Brain pericyte (primary cell): ENCODE measurements at places on chromosomes 2 and 18.
A peak's percentile ranks its signal among the peaks of the same experiment; 100 is the strongest.

DNA sequence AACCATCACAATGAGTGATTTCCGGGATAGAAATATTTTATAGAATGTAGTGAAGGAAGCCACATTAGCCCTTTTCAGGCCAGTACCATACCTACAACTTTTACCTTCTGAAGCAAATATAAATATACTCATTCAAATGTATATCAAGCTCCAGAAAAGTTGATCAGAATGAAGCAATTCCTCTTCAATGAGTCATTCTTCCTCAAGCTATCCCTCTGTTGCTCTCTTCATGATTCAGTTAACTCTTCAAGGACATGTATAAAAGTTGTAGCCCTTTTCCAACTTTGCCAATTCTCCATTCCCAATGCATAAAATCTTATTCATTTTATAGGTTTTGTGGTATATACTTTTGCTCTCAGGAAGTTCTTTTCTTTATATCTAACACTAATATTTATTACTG, 242.1 kb upstream of the RGPD4 start:
- no peak for DNase-seq

- DNase-seq = no peak
Observed at GRCh38 chr2:194867328-194867727, 789.7 kb upstream of the SLC39A10 start.

DNA sequence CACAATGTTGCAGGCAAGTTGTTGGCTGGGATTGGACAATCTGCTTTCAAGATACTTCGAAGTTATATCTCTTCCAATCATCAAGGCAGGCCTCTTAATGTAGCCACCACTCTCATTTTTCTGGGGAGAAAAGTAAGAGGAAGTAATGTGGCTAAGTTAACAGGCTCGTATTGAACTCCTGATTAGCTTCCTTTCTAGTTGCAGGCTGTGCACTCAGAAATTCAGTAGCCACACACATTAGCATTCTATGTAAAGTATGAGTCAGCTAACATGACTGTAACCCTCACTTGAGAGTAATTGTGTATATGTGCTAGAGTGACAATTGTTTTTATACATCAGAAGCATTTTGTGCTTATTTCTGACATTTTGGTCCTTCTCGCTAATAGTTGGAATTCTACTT, 3.3 kb downstream of the TWSG1 start:
- DNase-seq = no peak

- DNase-seq = no peak
Observed at GRCh38 chr2:169315357-169315756, 47.0 kb downstream of the LRP2 start.

GRCh38 chr18:55301824-55302166, 286.2 kb downstream of the TCF4 start:
- no peak for DNase-seq

DNA sequence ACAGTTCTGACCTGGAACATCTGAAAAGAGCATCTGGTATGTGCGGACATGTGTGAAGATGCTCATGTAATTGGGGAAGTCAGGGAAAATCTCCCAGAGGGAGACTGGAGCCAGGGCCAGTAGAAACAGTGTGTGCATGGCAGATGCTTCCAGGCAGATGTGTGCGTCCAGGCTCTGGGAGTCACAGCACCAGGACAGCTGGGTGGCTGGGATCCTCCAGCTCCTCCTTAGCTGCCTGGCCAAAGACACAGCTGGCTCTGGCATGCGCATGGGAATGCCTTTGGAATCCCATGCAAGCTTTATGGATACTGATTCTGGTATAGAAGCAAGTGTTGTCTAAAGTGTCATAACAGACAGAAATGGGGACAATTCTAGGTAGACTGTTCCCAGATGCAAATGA, 369.7 kb downstream of the INSIG2 start:
- no peak for DNase-seq

GRCh38 chr18:427005-427404, 73.5 kb downstream of the COLEC12 start:
- no peak for DNase-seq

GRCh38 chr2:69943000-69943842, 18.2 kb downstream of the ASPRV1 start:
- no peak for DNase-seq

GRCh38 chr18:78352910-78353309, 626.7 kb upstream of the SALL3 start:
- no peak for DNase-seq

DNA sequence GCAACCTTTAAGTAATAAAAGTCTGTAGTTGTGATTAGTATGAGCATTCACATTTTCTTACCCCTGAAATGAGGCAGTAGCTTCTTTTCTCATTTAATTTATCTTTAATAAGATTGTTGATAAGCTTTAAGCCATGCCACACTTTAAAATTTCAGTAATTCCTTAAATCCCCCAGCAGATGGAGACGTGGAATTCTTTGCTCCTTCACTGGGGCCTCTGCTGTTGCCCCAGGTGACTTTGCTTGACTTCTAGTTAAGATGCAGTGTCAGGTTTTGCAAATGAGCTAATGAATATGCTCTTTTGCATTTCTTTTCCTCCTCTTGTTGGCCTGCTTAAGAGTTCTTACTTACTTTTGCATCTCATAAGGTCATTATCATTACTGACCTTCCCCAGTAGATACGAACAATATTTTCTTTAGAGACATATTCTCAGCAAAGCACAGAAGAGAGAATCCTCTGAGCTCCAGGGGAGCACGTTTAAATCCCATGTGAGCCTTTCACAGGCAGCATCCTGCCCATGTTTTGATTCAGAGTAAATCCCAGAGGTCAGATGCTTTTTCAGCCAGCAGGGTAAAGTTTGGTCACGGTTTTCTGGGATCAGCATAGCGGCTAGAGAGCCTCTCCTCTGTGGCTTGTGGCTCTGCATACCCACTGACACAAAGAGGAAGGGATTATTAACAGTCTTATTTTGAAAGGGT, 222.9 kb downstream of the PTPRM start:
- DNase-seq = peak; percentile 59

- no peak for DNase-seq
Observed at GRCh38 chr2:106546391-106546990, 59.3 kb downstream of the CD8B2 start.

DNA sequence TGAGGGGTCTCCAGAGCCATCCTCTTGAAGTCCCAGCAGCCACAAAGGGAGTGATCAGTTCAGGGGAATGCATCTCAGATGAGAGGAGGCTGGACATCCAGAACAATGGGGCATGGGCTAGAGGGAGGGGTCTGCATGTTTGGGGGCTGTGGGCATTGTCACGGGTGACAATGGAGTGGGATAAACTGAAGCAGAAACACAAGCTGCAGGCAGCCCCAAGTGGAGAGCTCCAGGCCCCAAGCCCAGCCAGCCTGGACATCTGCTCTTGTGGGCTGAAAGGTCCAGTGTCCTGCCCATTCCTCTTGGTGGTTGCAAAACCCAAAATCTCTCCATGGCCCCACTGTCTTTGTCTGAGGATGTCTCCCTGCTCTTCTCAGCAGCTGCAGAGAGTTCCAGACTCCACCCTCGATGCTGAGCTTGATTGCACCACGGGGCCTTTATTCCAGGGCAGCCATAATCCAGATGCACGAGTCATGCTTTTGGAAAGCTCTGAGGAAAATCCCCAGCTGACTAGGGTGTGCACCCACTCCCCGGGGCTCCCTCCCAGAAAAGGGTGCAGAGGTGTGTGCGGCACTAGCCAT, 149.4 kb downstream of the TNS1 start:
- DNase-seq = no peak

- no peak for DNase-seq
Observed at GRCh38 chr2:451495-451894, 163.6 kb upstream of the ALKAL2 start.

DNA sequence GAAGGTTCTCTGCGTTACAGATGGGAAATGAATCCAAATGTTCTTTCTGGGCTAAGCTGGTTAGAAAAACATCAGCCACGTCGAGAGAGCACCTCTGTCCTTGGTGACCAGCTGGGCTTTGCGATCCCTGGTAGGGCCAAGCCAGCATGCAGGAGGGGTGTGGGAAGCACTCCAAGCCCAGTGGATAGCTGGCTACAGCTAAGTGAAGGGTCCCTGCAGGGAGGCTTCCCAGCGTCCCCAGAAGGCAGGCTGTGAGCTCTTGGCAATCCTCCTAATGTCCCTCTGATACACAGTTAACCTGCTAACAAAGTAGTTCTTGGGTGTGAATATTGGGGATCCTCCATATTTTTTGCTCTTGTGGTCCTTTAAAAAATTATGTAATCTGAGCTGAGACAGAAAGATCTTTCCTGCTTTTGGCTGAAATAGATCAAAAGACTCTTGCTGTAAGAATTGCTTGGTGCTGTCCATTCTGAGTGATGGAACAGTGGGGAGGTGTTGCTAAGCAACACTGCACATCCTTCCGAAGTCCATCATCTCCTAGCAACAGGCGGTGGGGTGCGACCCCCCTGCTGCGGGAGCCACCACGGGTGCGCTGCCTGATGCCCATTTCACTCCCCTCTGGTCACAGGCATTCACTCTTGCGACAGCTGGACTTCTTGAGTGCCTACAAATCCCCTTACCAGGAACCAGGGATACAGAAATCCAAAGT, 88.5 kb upstream of the UXS1 start:
- no peak for DNase-seq

GRCh38 chr2:70344195-70344594, 42.3 kb upstream of the FAM136A start:
- no peak for DNase-seq

DNA sequence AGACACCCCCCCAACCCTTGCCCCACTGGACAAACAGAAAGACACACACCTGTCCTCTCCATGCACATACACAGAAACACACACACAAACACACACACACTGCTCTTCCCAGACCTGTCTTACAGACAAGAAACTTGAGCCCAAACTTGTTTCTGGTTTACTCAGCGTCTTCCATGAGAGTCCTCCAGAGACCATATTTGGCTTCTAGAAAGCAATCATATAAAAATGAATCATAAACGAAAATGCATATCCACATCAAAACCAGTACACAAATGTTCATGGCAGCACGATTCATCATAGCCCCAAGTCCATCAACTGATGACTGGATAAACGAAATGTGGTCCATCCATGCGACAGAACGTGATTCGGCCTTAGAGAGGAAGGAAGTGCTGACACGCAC, 84.2 kb upstream of the ASAP2 start:
- DNase-seq = no peak

- DNase-seq = no peak
Observed at GRCh38 chr2:230582851-230583283, 129.8 kb upstream of the CAB39 start.

DNA sequence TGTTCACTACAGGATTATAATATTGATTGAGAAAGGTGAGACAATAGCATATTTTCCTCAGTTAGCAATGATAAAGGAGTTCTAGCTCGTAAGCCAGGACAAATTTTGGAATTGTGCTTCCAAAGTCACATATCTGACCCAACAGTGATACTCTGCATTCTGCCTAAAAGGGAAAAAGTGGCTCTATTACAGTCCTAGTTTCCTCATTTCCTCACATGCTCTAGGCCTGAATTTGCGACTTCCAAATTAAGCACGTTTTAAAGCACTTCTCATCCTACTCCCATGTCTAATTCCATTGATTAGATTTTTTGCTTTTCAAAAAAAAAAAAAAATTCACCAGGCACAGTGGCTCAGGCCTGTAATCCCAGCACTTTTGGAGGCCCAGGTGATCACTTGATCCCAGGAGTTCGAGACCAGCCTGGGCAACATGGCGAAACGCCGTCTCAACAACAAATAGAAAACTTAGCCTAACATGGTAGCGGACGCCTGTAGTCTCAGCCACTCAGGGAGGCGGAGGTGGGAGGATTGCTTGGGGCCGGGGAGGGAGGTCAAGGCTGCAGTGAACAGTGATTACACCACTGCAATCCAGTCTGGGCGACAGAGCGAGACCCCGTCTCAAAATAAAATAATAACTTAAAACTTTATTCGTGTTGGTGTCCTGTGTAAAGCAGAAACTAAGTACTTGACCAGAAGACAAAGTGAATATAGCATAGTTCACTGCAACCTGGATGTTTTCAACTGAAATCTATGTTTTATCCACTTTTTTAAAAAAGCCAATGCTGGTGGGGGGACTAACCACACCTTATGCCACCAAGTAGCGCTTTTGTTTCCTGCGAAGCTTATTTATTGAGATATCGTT, 1.5 kb downstream of the ESCO1 start:
- no peak for DNase-seq

DNA sequence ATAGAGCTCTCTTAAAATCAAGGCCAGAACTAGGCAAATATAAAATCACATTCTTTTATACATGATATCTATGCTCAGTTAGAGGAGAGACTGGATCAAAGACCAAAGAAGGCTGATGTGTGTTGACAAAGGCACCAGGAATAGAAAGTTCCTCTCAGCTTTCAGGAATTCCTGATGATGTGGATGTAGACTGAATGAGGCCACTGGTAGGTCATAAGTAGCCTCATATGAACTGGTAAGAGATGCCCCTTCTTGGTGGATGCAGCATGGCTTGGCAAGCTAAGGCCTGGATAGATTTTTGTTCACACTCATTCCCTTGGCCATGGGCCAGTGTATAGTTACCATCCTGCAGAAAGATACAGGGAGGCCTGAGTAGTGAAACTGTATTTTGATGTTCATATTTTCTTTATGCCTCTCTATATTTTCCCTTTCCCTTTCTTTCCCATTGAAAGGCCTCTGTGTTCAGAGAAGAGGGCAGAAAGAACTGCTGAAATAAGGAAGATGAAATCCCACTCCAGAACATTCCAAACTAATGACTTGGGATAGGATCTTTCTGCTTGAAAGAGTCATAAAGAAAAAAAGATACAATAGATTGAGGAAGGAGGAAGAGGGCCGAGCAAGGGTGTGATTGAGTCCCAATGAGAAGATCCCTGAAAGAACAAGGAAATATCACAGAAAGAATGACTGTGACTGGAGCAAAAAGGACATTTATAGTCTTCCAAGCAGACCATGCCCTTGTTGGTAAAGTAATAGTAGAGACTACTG, 2182.7 kb upstream of the PIK3C3 start:
- DNase-seq = no peak

DNA sequence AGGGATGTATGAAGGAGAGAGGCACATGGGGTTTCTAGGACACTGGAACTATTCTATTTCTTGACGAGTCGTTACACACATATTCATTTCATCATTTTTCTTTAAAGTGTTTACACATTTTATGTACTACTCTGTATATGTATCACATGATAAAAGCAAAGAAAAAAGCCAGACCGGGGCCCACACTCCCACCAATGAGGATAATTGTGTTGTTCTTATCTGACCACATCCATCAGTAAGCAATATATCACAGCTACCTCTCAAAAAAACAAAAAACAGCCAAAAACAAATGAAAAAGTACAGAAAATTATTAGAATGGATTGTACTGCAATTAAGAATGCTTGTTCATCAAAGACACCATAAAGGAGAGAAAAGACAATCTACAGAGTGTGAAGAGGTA, 14.2 kb upstream of the CNRIP1 start:
- no peak for DNase-seq

DNA sequence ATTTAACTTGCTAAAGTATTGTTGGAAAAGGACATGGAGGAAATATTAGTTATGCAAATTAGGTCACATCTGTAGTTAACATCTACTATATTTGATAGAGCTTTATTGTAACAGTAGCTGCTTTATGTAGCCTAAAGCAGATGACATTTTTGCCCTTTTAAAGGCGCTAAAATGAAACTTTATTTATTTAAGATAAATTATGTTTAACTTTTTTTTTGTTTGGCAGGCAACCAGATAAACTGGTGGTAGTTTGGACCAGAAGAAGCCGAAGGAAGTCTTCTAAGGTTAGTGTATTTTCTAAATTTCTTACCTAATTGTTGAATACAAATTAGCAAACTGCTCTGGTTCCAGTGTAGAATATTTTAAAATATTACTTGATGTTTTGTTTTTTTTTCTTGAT, 41.7 kb downstream of the EHBP1 start:
- no peak for DNase-seq

- DNase-seq = no peak
Observed at GRCh38 chr2:109182426-109182825, 53.4 kb downstream of the SH3RF3 start.

- DNase-seq = no peak
Observed at GRCh38 chr2:168470320-168471162, 14.5 kb downstream of the CERS6 start.

GRCh38 chr18:49767111-49768050, 46.0 kb downstream of the ACAA2 start:
- DNase-seq = no peak
